ENCODE measurements at places on chromosomes 12 and 14.

GRCh38 chr14:54667764-54668163 lies 100.8 kb downstream of the SAMD4A start:
- DNase-seq, result no peak

DNA sequence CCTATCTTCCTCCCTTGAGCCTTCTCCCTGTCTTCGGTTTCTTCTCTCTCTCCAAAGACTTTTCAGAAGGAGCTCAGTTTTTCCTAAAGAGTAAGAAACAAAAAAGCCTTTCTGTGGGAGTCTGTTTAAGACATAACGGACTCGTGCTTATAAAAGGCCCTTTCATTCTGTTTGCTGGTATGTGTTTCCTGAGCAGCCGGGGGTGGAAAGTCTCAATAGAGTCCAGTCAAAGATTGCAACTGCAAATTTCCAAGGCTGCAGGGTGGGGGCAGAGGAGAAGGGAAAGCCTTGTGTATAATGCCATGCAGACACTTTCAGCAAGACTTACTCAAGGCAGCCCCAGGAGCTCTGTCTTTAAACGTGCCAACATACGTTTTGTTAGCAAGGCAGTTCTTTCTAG lies 62.2 kb downstream of the GNG2 start:
- no peak for DNase-seq

DNA sequence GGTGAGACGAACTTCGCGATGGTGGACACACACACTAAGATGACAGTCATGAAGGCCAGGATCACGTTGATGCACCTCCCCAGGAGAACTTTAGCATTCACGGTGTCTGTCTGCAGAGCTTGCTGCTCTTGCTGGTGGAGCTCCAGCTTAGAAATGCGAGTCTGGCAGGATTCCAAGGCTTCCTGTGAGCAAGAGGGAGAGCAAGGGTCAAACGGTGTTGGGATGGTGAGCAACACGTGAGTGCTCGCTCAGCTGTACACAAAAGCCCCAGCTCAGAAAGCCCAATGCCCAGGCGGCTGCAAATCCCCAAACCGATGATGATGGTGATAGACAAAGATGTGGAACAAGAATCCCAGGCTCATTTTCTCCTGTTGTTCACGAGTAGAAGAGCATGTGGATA lies 78.8 kb downstream of the TMCC3 start:
- no peak for DNase-seq

DNA sequence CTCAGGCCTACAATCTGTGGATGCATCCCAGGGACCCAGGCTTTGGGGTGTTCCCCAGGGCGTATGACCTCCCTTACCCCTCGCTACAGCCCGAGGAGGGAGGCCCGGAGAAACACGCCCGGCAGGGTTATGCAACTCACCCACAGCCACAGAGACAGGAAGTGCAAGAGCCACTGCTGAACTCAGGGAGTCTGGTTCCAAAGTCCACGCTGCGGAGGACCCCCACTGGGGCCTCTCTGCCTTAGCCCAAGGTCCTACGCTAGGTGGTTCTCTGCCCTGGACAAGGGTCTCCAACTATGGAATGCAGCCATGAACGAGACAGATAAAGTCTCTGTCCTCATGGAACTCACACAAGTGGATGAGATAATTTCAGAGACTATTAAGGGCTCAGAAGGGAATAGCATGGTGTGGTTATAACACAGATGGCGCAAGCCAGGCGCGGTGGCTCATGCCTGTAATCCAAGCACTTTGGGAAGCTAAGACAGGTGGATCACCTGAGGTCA lies 11.3 kb downstream of the SCARB1 start:
- no peak for DNase-seq

- no peak for DNase-seq
Observed at GRCh38 chr12:81081726-81082125, 3.8 kb downstream of the ACSS3 start.

- DNase-seq, result no peak
Observed at GRCh38 chr12:60501124-60501729, 905.4 kb downstream of the SLC16A7 start.

DNA sequence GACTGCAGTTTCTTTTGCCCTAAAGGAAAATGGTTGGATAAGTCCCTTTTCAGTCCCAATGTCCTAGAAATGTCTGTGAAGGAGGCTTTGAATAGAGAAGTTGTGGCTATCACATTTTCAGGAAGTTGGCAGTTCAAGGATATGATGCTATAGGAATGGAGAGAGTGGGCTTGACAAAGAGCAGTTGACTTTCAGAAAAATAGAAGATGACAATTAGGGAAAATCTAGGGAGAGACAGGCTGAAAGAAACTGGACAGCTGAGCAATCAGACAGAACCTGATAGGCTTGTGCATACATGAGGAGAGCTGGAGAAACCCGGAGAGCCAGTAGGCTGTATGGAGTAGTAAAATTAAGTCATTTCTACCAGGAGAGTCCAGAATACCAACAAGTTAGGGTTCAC lies 50.5 kb downstream of the LMNTD1 start:
- no peak for DNase-seq

- no peak for DNase-seq
Observed at GRCh38 chr12:82015623-82016347, 256.6 kb upstream of the PPFIA2 start.

GRCh38 chr14:80387563-80387981 lies 176.3 kb upstream of the DIO2 start:
- no peak for DNase-seq

- DNase-seq, result no peak
Observed at GRCh38 chr12:4392223-4392742, 12.8 kb upstream of the FGF23 start.

DNA sequence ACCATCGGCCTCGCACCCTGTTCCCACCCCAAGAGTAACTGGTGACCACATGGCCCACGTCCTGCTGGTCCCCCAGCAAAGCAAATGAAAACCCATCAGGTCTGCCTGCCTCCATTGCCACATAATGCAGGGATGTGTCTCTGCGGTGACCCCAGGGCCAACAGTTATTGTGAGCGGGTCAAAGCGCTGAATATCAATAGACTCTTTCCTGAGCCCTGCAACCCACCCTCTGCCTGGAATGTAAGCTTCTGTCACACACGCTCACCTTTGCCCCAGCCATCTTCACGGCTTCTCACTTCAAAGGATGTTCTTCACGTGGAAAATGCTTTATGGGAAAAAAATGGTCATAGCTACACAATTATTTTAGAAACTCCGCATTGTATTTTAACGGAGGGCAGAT lies 63.9 kb downstream of the FZD10 start:
- no peak for DNase-seq

DNA sequence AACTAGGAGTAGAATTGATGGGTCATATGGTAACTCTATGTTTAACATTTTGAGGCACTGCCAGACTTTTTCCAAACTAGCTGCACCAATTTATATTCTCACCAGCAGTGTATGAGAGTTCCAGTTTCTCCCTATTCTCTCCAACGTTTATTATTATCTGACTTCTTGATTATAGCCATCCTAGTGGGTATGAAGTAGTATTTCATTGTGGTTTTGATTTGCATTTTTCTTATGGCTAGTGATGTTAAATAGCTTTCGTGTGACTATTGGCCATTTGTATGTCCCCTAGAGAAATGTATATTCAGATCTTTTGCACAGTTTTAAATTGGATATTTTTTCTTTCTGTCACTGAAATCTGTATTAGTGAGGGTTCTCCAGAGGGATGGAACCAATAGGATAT lies 37.8 kb downstream of the HELB start:
- DNase-seq, result no peak

DNA sequence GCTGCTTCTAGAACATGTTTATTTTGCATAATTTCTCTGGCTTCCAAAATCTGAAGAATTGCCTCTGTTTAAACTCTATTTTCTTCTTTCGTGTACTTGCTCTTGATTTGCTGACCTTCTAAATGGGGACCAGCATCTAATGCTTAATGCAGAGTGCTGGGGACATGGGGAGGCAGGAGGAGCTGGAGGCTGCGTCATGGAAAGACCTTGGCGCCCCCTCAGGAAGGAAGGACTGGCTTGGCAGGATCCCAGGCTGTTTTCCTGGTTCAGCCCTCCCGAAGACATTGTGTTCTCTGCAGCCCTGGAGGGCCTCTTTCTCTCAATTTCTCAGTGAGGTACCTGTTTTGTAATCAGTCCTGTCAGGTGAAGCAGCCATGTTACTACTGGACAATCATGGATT lies 5.5 kb downstream of the PRKCH start:
- peak; percentile 10 for DNase-seq
